ENCODE measurements at places on chromosomes 4 and X.
A peak's percentile ranks its signal among the peaks of the same experiment; 100 is the strongest.

DNA sequence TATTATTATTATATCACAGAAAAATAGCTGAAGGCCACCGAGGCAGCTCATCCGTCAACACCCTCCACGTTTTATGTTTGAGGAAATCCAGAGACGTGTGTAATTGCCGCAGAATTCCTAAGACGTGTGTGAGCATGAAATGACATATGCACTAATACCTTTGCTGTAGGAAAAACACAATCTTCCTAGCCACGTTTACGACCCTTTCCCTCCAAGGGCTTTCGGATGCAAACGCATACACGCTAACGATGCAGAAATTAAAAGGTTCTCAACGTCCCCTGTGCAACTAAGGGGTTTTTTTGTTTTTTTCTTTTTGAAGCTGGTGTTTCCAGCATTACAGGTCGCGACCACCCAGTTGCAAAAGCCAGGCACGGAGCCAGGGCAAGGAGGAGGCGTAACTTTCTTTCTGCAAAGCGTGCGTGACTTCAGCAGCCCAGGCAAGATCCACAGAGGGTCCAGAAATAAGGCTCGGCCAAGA, 33.8 kb downstream of the CRLF2 start:
- no peak for DNase-seq

DNA sequence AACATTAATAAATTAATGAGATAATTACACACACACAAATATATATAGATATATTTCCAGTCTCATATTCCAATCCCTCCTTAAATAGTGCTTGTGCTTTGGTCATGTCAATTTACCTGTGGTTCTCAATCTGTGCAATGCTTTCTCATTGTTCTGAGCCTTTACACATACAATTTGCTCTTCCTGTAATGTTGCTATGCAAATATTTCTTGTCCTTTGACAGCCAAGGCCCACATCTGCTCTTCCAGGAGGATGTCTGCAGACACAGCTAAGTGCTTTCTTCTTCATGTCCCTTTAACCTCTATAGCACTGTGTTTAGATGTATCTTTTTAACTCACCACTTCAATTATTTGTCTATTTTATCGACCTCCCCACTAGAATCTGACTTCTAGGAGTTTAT, 67.3 kb upstream of the RAPGEF2 start:
- DNase-seq: no peak

- DNase-seq: no peak
Observed at GRCh38 chr4:121534187-121534586, 153.4 kb upstream of the QRFPR start.

DNA sequence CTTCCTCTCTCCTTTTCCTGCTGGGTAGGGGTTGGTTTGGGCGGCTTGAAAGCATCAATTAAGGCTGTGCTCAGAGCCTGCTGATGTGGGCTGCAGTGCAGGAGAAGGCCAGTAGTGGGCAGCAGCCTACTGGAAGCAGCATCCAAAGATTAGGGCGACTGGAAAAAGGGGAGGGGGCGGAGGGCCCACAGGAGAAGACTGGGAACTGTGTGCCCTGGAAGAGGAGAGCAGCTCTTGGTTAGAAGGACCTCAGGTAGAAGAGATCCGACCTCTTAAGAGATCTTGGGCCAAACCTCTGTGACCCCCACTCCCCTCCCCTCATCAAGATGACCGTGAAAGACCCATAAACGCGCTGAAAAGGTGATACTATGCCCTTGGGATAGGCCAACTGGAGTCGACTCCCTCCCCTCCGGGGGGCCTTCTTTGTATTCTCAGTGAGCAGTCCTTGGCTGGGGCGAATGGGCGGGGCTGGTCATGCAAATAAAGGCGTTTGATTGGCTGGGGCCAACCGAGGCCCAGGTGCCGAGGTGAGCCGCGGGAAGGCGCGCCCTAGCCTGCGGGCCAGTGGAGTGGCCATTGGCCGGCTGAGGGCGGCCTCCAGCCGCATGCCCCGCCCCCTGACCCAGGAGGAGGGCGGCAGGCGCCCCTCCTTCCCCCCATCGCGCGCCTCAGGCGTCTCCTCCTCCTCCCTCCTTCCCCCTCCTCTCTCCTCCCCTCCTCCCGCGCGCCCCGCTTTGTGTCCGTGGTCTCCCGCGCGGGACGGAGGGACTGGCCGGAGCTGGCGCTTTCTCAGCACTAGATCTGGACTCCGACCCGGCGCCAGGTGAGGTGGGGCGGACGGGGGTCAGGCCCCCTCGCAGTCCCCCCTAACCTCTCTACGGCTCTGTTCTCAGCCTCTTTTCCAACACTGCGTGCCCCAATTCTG, 10.1 kb downstream of the DLG3 start:
- no peak for DNase-seq

GRCh38 chrX:130378024-130378669, 7.3 kb downstream of the GPR119 start:
- no peak for DNase-seq

DNA sequence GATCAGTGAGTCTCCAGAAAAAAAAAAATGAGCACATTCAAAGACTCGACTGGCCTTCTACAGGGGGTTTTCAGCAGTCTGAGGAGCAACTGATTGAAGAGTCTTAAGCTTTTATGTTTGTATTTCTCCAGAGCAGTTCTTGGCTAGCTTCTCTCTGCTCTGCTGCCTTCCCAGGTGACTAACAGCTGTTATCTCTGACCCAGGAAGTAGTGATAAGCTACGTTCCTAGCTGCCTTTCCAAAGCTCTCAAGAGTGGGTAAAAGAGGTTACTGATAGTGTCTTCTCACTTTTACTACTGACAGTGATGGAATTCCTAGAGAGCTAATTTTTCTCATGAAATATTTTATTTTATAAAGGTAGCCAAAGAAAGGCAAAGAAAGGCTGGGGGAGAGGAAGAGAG, 66.6 kb downstream of the ENOX2 start:
- no peak for DNase-seq

GRCh38 chr4:41120297-41121217, 93.8 kb downstream of the APBB2 start:
- DNase-seq: peak; percentile 83

DNA sequence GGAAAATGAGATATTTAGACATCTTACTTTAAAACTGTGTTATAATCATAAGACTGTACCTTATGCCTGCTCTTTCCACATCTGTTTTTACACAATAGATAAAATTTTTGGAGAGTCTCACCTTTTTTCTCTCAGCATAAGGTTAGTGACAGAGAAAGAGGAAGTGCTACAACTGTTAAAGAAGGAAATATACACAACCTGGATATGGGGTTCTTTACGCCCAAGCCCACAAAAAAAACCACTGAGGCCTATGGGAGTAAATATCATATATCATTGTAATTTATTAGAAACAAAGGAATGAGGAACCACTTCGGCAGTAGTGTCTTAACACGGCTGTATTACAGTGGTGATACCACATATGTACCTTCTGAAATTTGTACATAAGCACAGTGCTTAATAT, 265.9 kb upstream of the GK2 start:
- no peak for DNase-seq

DNA sequence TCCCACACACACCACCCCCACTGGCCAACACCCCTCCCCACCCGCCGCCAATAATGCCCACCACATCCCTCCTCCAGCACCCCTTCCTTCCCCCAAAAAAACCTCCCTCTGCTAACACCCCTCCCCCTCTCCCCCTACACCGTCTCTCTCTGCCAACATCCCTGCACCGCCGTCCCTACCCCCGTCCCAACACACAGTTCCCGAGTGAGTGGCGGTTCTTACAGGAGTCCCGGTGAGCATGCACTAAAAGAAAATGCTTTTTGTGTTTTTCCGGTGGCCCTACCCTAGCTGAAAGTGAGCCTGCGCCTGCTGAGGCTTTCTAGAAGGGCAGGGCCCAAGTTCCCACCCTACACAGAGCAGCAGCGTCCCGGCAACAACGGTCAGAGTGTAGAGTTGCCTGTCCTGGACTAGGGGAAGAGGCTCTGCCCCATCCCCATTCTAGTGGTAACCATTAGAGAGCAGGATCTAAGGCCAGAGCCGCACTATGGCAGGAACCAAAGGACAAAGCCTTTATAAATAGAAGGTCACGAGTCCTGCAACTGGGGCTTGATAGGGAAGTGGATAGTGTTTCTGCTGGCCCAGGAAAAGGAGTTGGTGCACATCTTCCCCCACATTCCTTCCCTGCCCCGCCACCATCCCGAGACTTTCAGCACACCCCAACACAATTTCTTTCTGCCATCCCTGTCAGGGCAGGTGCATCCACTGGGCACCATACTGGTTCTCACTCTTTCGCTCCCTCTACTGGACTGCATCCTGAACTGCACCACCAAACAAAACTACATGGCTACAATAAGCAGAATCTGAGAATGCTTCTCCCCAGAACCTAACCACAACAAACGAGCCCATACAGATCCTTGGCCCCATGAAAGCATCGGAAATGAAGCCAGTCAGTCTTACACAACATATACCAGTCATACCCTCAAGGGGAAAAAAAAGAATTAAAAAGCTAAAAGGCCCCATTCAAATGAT, 78.1 kb upstream of the PAGE3 start:
- no peak for DNase-seq

DNA sequence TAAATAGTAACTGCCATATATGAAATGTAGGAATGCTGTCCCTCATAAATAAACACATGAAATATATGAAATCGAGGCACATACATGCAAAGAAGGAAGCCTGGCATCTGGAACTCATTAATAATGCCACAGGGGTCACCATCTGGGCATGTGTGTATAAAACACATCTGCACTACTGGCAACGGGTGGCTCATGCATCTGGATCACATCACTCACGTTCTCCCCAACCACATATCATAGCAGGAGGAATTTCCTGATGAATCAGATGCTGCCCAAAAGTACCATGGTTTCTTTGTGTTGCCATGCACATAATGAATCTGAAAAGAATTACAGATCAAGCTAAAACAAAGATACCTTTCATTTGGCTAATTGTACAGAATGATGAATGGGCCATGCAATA, 28.6 kb downstream of the RNF175 start:
- DNase-seq: no peak

GRCh38 chr4:71586087-71586763, 197.7 kb downstream of the GC start:
- no peak for DNase-seq

DNA sequence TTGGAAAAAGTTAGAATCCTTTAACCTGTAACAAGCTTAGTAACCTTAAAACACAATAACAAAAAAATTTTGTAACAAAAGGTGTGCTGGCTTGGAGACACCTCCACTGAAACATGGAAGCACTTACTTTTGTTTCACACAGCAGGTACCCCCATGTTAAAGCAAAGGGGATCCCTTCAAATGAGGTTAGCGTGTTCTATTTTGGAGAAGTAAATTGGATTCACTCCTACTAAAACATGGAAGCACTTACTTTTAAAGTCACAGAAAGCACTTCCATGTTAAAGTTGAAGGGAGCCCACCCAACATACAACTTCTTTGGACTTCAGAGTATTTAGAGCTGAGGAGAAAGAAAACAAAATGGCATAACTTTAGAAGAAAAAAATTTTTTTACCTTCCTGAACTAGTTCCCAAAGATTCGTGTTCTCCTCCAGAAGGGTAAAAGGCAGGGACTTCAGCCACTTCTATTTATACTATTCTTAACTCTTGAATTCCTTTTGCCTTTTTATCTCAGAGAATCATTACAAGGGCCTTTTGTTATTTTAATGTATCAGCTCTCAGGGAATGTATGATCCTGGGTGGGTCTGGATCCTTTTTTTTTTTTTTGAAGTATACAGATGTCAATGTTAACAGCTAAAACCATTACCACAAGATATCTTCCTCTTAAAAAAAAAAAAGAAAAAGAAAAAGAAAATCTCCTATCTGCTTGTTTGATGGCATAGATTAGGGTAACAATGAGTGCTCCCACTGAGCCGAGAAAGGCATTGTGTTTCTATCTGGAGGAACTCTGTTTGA, 11.5 kb downstream of the LARP7 start:
- no peak for DNase-seq

DNA sequence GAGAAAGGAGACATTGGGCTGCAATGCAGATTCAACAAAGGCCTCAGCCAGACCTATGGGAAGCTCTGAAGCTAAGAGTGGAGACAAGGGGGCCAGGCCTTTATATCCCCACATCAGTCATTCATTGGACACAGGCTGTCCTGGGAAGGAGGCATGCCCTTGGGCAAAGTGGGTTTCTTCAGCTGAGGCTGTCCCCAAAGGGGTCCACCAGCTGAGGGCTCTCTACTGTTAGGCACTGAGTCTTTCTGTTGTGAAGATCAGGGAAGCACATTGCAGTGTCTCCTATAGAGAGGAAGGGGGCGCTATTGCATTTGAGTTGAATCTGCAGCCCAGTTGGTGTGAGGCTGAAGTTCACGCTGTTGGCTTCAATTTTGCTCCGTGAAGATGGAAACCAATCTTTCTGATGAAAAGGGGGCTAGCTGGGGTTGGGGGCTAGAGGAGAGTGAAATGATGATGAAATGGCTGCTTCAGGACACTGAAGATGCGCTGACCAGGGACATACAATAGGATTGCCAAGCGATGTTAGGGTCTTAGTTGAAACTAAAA, 48.0 kb downstream of the SLC25A5 start:
- DNase-seq: no peak

- no peak for DNase-seq
Observed at GRCh38 chr4:24956091-24956490, 43.2 kb upstream of the CCDC149 start.

GRCh38 chrX:37759351-37759750, 20.5 kb upstream of the CYBB start:
- DNase-seq: no peak

GRCh38 chrX:70618467-70618866, 173.8 kb downstream of the DLG3 start:
- no peak for DNase-seq

GRCh38 chrX:54945224-54945623, 24.6 kb downstream of the TRO start:
- no peak for DNase-seq

DNA sequence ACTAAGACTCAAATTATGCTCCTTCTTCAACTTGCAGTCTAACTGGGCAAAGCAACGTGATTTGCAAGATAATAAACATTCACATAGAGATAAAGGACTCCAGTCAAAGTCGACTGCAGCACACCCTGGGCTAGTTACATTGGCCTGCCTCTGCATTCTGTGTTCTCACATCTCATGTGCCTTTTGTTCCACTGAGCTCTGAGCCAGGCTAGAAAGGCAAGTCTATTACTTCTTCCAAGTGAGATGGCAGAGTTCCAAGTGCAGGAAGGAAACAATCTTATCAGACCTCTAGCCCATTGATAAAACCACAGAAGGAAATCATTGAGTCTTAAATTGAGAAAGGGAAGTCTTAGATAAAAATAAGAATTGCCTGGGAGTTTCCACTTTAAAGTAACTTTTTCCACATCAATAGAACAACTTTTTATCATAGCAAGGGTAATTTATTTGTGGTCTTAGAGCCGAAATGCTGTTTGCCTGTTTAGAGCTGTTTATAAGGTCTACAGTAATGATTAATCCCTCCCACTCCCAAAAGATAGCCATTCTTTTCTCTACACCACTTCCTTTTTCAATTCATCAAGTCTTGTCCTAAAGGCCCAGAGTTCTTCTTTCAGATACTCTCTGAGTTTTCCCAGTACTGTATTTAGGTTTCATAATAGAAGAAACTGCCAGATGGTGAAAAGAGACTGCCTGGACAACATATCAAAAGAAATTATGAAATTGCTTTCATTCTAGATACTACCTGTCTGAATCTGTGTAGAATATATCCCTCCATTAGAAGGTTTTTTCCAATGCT, 200.2 kb downstream of the GUCY2F start:
- no peak for DNase-seq
